ENCODE measurements at places on chromosomes 11 and 22.

- DNase-seq: no peak
Observed at GRCh38 chr11:20421946-20422345, 34.4 kb downstream of the PRMT3 start.

GRCh38 chr22:23067691-23068090 lies 2.6 kb upstream of the GNAZ start:
- DNase-seq: no peak

GRCh38 chr22:26476705-26477340 lies 6.8 kb downstream of the HPS4 start:
- no peak for DNase-seq

DNA sequence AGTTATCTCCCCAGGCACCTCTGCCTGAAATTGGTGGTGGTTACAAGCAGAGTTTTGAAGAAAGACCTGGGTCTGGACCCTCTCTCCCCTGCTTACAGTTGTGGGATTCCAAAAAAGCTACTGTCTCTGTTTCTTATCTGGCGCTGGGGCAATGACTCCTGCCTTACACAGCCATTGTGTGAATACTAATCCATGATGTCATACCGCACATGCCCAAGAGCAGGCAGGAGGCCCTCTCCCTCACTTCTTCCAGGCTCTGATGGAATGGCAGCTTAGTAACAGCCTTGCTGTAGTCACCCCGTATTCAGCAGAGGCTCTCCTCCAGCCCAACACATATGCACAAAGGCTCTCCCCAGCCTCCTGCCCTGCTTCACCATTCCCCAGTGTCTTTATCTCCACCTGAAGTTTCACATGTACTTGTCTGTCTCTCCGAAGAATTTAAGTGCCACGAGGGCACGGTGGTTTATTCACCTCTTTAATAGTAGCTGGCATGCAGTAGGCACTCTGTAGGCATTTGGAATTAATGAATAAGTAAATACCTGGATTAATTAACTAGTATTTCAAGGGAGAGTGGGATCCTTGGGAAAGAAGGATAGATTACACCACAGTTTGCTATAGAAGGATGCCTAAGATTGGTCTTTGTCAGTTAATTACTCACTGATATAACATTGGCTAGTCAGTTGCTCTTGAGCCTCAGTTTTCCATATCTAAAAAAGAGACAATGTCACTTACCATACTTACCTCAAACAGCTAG lies 165.6 kb downstream of the ETS1 start:
- DNase-seq: no peak

DNA sequence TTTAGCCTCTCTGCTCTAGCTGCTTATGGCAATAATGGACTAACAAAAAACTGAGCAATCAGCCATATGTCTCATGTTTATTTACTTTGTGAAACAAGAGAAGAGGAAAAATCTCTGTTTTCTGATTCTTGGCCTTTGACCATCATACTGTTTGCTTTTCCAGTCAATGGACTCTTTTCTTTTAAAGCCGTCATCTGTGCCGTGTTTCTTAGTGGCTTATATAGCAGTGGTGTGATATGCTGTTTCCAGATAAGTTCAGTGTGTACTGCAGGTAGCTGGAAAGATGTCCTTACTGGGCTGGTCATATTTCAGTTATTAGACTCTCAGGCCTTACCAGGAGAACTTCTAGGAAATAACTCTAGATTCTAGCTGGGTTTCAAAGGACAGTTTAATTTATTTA lies 33.6 kb upstream of the TECTA start:
- DNase-seq: no peak

DNA sequence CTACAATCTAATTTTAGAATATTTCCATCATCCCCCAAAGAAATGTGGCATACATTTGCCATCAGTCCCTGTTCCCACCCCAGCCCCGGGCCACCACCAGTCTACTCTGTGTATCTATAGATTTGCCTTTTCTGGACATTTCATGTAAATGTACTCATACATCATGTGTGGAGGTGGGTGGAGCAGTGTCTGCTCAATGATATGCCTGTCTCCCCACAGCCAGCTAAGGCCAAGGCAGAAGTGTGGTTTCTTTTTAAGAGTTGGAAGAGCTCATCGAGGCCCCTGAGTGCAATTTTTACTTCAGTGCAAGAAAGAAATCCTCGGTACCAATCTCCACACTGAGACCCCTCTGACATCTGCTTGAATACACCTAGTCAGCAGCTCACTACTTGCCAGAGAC lies 80.5 kb downstream of the TP53I11 start:
- no peak for DNase-seq

DNA sequence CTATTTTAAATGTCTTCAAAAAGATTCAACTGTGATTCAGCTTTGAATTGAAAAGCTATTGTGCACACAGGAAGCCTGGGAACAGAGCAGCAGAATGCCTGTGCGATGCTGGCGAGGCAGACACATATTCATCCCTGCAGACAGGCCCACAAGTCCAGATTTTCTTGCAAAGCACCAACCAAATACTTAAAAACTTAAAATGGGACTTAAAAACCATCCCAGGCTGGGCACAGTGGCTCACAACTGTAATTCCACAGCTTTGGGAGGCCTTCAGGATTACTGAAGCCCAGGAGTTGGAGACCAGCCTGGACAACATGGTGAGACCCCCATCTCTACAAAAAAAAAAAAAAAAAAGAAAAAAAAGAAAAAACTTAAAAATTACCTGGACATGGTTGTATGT lies 122.6 kb upstream of the SERPIND1 start:
- no peak for DNase-seq

DNA sequence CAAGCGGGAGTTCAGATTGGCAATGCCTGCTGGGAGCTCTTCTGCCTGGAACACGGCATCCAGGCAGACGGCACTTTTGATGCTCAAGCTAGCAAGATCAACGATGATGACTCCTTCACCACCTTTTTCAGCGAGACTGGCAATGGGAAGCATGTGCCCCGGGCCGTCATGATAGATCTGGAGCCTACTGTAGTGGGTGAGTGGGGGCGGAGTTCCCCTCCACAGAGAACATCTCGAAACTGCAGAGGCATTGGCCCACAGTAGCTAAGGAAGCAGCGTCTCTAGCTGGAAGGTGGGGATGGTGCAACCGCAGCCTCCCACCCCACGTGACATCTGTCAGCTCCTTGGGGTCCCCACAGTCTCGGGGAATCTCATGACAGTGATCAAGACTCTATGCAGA lies 10.9 kb downstream of the TUBA8 start:
- no peak for DNase-seq

- no peak for DNase-seq
Observed at GRCh38 chr11:120815319-120816100, 208.4 kb upstream of the TBCEL start.

- no peak for DNase-seq
Observed at GRCh38 chr11:111726301-111726713, 39.9 kb downstream of the PPP2R1B start.

GRCh38 chr11:21582791-21583190 lies 610.1 kb upstream of the ANO5 start:
- DNase-seq: no peak

DNA sequence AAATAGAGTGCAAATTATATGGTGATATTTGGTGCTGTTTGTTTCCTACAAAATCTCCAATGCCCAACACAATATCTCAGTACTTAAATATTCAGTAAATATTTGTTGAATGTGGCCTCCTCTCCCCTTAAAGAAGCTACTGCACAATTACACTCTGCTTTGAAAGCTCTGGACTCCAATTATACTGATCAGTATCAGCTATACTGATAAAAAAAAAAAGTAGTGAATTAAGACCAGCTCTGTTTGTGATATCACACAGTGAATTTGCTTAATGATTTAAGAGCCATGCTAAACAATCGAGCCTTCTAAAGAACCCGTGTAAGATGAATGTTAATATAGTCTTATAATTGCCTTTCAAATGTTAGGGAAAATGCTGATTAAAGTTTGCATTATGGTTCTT lies 543.2 kb upstream of the API5 start:
- DNase-seq: no peak

GRCh38 chr11:26344647-26345046 lies 12.7 kb downstream of the ANO3 start:
- DNase-seq: no peak

DNA sequence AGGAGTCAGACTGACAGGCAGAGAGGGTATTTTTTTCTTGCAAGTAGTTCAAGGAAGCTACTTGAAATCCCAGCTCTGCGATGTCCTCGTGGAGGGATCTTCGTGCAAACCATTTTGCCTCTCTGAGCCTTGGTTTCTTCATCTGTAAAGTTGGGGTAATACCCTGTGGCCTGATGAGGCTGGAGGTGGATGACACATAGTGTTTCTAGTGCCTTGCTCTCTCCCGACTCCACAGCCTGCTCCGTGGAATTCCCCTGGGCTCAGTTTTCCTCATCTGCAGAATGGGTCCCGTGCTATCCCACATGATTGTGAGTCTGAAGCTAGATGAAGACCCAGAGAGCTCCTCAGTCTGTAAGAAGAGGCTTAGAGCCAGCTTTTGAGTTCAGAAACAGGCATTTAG lies 32.7 kb downstream of the DAGLA start:
- DNase-seq: no peak

- DNase-seq: no peak
Observed at GRCh38 chr11:73528483-73529203, 69.3 kb downstream of the FAM168A start.

DNA sequence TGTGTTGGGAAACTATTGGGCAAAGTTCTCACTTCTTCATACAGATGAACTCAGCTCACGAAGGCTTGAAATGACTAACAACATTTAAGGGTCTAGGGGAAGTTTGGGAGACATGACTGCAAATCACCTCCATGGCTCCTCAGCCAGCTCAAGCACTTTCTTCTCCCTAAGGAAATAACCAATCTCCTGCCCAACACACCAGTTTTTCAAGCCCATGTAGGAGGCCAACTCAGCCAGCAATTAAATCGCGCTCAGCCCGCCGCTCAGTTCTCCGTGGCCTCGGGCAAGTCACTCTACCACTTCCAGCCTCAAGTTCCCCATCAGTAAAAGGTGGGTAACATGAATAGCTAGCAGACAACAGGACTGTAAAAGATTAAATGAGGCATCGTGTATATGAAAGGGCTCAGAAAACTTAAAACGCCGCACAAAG lies 796 bp downstream of the POLDIP3 start:
- DNase-seq: no peak

GRCh38 chr11:10041332-10041731 lies 252.7 kb downstream of the SBF2 start:
- DNase-seq: no peak

- peak; percentile 77 for DNase-seq
Observed at GRCh38 chr11:107696140-107696539, 15.7 kb downstream of the SLN start.

- DNase-seq: no peak
Observed at GRCh38 chr22:33112580-33112979, 54.4 kb upstream of the SYN3 start.

DNA sequence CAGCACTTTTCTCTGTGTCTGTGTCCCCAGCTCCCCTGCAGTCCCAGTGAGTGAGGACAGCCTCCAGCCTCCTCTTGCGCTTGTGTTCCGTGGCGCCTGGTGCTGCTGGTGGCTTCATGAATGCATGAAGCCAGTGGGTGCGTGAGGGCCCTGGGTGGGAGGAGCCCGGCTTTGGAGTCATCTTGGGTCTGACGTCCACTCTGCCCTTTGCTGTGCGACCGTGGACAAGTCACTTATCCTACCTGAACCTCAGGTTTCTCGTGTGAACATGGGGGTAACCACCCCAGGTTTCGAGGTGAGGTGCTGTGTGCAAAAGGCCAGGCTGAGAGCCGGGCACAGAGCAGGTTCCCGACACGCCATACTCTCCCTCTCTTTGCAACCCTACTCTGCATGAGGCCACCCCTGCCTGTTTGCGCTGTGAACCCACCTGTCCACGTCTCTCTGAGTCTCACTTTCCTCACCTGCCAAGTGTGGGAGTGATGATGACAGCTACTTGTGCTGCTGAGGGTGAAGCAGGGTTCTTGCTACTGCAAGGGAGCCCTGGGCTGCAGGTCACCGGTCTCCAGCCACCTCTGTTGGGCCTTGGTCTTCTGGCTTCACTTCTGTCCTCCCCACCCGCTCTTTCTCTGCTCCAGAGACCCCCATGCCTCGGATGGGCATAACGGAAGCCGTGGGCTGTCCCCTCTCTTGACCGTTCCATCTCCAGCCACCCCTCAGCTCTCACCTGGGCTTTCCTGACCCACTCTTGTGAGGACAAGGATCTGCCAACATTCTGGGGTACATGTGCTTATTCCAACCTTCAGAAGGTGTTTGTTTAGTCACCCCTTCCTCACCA lies 537.6 kb downstream of the TBC1D22A start:
- DNase-seq: no peak

- no peak for DNase-seq
Observed at GRCh38 chr11:121449123-121449522, 3.0 kb upstream of the SORL1 start.

- DNase-seq: peak; percentile 67
Observed at GRCh38 chr11:64969209-64969608, 2.7 kb downstream of the MAJIN start.

DNA sequence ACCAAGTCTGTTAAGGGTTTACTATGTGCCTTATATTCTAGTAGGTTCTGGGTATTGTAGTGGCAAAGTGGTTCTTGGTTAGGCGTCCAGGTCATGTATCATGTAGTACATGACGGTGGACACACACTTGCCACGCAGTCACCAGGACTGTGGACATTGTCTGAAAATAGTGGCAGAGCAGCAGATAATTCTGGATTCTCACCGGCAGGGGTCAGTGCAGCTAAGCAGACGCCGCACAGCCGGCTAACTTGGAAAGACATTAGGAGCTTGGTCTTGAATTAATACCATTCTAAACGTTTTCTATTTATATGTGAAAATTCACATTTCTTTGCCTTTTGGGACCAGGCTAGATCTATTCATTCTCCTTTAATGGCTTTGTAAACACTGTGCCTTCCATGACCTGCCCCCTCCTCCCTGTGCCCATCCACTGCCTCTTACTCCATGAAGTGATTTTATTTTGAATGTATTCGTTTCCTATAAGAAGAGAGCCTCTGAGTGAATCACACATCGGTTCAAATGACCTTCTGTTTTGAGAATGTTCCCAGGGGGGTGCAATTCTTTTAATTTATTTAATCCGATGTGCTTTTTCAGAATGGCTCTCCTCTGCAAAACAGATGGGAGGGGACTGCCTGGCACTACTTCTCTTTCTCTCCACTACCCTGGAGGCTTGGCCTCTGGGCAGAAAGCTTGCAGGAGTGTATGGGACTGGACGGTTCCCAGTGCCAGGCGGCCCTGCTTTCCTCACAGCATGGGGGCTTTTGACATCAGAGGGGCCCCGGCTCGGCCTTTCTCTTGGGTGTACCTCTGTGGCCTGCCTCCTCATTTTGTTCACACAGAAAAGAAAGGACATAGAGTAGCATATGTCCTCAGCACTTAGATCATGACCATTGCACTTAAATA lies 378.0 kb downstream of the NTM start:
- peak; percentile 41 for DNase-seq

- no peak for DNase-seq
Observed at GRCh38 chr11:103397369-103397768, 288.1 kb downstream of the DYNC2H1 start.

Measured in RWPE1 (cell line).